ENCODE measurements at places on chromosomes 5 and 9. TPM values are rescaled to one million over a fixed set of nuclear protein-coding genes. Genes with fewer than 3 reads are reported as not detected.

The WHRN gene
- 11.0 TPM for total RNA-seq

DNA sequence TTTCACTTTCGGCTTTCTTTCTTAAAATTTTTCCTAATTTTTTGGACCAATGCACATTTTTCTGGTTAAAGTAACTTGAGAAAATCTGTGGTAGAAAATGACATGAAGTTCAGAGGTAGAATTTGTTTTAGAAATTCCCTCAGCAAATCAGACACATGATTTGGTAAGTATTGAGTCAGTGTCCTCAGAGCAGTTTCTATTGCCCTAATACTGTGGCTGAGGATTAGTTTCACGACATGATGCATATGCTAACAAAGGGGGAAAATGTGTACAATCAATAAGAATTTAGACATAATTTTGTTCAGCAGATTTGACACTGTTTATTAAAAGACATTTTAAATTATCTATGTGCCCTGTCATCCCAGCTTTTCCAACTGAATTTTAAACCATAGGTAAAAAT is 56.2 kb upstream of the GCNT4 start:
- DNase-seq: no peak

DNA sequence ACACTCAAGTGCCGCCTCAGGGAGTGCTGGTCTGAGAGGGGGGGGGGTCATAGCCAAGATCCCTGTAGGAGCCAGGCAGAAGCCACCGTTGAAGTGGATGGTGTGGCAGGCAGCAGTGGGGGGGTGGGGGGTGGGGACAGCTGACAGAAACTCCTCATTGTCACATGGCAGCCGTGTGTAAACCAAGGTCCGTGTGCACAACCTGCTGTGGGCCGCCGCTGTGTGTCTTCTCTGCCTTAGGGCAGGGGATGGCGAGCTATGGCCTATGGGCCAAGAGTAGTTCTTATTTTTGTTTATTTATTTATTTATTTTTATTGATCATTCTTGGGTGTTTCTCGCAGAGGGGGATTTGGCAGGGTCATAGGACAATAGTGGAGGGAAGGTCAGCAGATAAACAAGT is 13.4 kb downstream of the SQSTM1 start:
- no peak for DNase-seq

DNA sequence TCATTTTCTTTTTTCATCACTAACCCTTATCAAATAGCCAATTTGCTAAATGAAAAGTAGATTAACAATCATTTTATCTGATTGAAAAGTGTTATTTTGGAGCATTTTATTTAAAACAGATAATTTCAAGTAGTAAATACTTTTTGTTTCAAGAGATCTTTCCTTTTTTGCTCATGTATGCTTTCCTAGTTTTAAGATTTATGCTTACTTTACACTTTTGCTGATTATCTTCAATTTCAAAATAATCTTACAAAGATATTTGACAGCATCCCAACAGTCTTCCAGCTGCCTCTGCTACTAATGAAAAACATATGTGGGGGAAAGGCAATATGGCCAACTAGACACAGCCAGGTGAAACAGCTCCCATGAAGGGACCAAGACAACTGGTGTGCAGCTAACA is 1027.3 kb upstream of the CDH9 start:
- DNase-seq: no peak

The SLC24A2 gene
- not detected for total RNA-seq

GRCh38 chr5:146409054-146409671 is 38.0 kb upstream of the TCERG1 start:
- DNase-seq: no peak

- no peak for DNase-seq
Measured at GRCh38 chr9:133733421-133733795, 4.7 kb downstream of the SARDH start.

- DNase-seq: no peak
Measured at GRCh38 chr5:142644127-142644526, 41.8 kb downstream of the FGF1 start.
